ENCODE measurements at places on chromosomes 5 and 9.

DNA sequence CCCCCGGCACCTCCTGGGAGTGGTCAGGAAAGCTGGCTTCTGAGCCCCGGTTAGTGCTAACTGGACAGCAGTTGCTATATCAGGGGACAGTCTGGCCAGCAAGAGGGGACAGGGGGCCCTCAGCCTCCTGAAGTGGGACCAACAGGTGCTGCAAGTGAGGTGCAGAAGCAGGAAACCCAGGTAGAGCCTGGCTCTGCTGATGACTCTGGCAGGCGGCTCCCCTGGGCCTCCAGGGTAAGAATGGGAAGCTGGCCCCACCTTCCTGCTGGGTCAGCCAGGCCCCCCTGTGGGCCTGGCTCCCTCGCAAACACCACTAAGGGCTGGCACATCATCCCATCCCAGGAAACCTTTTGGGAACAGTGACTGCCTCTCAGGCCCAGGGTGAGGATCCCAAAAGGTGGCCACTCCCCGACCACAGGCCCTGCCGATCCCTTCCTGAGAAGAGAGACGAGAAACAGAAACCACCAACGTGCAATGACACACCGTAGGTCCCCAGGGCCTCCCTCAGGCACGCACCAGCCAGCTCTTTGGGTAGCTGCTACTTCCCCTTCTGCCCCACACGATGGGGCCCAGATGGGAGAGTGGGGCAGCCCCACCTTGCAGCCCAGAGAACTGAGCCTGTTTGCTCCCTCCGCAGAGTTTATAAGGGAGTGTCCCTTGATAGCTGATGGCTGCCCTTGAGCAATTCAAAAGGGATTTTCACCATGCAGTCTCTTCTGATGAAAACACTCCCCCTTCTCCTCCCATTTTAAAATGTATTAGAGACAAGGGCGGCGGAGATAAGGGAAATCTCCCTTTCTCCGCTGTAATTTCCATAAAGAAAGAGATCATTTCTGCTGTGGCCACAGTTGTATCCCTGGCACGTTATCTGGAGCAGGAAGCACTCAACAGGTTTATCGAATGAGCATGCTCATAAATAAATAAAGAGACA lies 76.8 kb downstream of the STK10 start:
- DNase-seq: peak; percentile 81

GRCh38 chr5:177067503-177067902 lies 19.2 kb upstream of the FGFR4 start:
- no peak for DNase-seq

- DNase-seq: no peak
Observed at GRCh38 chr5:145945620-145946111, 9.3 kb downstream of the SH3RF2 start.

- no peak for DNase-seq
Observed at GRCh38 chr9:119483153-119483552, 113.9 kb upstream of the BRINP1 start.

- DNase-seq: no peak
Observed at GRCh38 chr5:135050244-135050767, 16.3 kb upstream of the PITX1 start.

- no peak for DNase-seq
Observed at GRCh38 chr5:139759219-139759721, 36.3 kb upstream of the PSD2 start.

DNA sequence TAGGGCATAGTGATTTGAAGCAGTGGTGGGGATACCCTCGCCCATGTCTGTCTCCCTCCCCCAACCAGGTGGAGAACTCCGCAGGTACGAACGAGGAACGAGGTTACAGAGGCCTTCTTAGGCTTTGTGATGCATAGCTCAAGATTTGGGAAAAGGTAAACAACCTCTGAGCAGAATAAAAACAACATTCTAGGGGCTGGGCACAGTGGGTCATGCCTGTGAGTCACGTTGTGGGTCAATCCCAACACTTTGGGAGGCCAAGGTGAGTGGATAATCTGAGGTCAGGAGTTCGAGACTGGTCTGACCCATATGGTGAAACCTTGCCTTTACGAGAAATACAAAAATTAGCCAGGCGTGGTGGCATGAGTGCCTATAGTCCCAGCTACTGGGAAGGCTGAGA lies 3.6 kb upstream of the LCP2 start:
- no peak for DNase-seq

- DNase-seq: peak; percentile 9
Observed at GRCh38 chr5:145246961-145247744, 588.0 kb downstream of the PRELID2 start.

GRCh38 chr9:133919253-133920115 lies 72.6 kb downstream of the VAV2 start:
- no peak for DNase-seq

DNA sequence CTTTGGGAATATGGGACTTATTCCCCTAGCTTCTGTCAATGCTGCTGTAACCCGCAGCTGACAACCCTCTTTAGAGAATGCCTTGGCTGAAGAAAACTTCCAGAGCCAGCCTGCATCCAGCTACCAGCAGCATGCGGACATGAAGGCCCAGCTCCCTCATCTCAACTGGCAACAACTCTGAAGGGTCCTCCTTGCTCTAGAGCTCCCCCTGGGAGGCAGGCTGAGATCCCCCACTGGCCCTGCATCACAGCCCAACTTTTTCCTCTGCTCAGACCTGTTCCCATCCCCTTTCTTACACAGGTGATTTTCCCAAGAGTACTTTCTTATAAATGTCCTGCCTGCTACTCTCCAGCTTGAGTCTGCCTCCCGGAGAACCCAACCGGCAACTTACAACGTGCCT lies 18.7 kb upstream of the WNT8A start:
- DNase-seq: no peak

GRCh38 chr9:93084471-93084881 lies 11.5 kb upstream of the CARD19 start:
- DNase-seq: no peak

- no peak for DNase-seq
Observed at GRCh38 chr5:137341831-137342230, 157.3 kb downstream of the SPOCK1 start.

- DNase-seq: no peak
Observed at GRCh38 chr9:132679946-132680625, 9.8 kb downstream of the GTF3C4 start.

- no peak for DNase-seq
Observed at GRCh38 chr9:73845539-73845938, 651.6 kb upstream of the RORB start.

GRCh38 chr5:129963359-129963758 lies 59.1 kb downstream of the CHSY3 start:
- peak; percentile 88 for DNase-seq

GRCh38 chr9:93684161-93684765 lies 107.9 kb downstream of the PHF2 start:
- no peak for DNase-seq

- no peak for DNase-seq
Observed at GRCh38 chr5:145471026-145471425, 364.1 kb downstream of the PRELID2 start.

GRCh38 chr9:14936491-14936890 lies 26.3 kb upstream of the FREM1 start:
- no peak for DNase-seq

- no peak for DNase-seq
Observed at GRCh38 chr9:38707885-38708637, 11.9 kb downstream of the FAM240B start.

DNA sequence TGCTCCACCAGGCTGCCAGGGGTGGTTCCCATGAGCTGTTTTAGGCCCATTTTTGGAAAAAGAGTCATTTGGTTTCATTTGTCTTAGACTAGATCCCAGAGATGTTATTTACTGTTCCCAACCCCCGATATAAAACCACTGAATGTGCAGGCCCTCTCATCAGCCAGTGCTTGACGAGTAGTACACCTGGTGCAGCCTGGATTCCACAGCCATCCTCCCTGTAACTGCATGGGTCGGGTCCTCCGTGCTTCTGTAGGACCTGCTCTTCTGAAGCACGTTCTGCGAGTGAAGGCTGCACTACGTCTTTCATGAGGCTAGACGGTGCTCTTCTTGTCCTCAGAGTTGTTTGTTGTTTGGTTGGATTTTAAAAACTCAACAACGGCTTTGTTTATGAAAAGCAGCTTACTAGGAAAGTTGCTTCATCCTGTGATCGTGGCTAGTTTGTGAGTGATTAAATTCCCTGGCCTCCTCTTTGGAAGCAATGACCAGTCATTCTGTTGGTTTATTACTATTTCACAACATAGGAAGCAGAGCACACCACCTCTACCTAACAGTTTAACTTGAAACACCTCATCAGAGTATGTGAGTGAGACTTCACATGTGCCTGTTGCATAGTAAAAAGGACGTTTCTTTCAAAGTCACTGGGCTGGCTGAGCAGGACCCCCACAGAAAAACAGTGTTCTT lies 135.2 kb downstream of the AOPEP start:
- DNase-seq: peak; percentile 92

DNA sequence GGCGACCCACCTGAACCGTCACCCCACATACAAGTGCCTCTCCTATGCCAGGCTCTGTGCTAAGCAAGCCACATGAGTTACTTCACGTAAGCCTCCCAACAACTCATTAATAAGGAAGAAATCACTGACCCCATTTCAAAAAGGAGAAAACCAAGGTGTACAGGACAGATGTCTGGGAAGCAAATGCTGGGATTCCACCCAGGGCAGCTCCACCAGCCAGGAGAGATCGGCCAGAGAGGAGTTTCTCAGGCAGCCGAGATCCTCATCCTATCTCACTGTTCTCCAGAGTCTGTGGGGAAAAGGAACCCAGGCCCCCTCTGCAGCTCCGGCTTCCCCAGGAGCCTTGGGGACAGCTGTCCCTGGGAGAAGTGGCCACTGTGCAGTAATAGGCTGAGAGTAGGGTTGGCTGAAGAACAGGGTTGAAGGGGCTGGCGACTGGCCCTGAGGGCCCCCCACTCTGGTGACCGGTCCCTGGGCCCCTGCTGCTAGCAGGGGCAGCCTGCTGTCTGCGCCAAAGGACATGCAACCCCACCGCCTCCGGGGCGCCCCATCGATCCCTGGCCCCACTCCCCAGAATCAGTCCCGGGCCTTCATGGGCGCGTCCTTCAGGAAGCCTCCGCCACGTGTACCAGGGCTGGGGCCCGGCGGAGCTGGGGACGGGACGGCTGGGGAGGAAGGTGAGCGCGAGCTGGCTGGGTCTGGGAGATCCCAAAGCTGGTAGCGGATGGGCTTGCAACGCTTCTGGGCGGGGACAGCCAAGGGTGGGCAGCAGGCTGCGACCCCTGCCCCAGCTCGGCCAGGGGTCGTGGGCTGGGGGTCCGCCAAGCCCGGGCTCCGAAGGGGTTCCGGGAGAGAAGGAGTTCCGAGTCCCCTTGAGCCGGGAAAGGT lies 44.1 kb upstream of the STXBP1 start:
- DNase-seq: no peak

DNA sequence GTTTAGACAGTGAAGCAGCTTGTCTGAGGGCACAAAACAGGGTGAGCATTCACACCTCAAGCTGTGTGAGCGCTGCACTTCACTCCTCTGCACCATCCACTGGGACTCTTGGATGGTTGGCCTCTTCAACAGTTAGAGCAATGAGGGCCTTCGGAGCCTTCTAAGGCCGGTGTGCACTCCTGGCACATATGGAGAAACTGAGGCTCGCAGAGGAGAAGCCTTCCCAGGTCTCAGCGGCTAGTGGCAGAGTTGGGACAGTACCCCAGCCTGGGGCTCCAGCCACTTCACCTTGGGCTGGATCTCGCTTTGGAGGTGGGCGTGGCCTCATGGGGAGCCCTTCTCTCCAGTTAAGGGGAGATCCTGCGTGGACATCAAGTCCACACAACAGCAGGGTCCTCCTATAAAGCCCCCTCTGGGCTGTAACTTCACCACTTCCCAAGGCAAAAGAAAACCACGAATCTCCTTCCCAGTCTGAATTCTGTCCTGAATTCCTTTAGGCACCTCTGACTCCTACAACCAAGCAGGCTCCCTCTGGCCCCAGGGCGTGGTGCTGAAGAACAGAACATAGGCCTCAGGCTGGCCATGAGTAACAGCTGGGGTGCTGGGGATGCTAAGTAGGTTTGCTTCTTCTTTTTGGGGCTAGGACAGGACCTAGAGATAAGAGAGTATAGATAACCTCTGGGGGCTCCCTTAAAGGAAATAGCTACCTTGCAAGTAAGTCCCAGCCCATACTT lies 30.5 kb upstream of the CSF1R start:
- no peak for DNase-seq

- DNase-seq: no peak
Observed at GRCh38 chr5:89560696-89561095, 677.7 kb upstream of the MEF2C start.

DNA sequence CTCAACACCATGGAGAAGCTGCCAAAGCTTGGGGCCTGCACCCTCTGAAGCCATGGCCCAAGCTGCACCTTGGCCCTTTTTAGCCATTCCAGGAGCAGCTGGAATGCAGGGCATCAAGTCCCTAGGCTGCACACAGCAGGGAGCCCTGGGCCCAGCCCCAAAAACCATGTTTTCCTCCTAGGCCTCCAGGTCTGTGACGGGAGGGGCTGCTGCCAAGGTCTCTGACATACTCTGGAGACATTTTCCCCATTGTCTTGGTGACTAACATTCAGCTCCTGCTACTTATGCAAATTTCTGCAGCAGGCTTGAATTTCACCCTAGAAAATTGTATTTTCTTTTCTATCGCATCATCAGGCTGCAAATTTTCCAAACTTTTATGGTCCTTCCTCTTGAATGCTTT lies 64.6 kb downstream of the ELOVL7 start:
- no peak for DNase-seq

DNA sequence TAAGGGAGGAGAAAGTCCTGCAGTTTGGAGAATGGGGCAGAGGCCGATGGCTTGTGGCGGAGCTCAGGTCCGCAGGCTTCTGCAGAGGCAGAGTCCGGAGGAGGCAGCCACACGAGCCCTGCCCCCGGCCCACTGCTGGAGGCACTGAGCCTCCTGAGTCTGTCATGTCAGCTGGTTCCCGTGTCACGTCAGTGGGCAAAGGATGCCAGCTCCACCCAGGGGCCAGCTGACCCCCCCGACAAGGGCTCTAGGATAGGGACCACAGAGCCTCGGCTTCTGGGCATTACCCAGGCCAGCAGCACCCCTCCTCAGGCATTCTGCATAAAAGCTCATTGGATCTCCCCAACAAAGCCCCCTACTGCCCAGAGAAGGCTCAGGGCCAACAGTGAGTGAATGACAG lies 8.5 kb downstream of the SH3PXD2B start:
- no peak for DNase-seq

- no peak for DNase-seq
Observed at GRCh38 chr5:42108468-42108867, 183.4 kb downstream of the FBXO4 start.

DNA sequence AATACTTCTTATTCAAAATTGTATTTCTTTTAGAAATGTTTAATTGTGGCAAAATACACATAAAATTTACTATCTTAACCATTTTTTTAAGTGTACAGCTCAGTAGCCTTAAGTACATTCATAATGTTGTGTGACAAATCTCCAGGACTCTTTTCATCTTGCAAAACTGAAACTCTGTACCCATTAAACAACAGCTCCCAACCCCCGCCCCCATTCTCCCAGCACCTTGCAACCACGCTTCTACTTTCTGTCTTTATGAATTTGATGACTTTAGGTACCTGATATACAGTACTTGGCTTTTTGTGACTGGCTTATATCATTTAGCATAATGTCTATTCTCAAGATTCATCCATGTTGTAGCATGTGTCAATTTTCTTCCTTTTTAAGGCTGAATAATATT lies 2.8 kb upstream of the IL5 start:
- no peak for DNase-seq

Measured in AG10803 (cell line).